Daoy (cell line): ENCODE measurements at places on chromosomes 2 and 18. TPM values are rescaled to one million over a fixed set of nuclear protein-coding genes. Genes with fewer than 3 reads are reported as not detected.

GRCh38 chr2:105781274-105781978 lies 36.7 kb downstream of the NCK2 start:
- no peak for DNase-seq

GRCh38 chr2:64300066-64300465 lies 153.9 kb upstream of the LGALSL start:
- DNase-seq, result no peak

DNA sequence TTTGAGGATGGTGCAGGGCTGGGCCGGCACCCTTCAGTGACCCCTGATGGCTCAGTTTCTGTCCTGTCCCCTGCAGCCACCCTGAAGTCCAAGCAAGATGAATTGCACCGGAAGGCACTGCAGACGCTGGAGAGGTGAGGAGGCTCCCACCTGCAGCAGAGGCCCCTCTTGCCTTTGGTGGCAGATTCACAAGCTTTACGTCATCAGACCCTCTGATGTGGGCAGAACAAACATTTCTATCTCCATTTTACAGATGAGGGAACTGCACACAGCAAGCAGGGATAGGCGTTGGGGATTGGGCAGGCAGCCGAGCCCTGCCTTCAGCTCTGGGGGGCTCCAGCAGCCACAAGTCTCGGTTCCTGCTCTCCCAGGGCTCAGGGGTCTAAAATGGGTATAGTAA lies 107.7 kb upstream of the MCFD2 start:
- no peak for DNase-seq

- DNase-seq, result no peak
Observed at GRCh38 chr2:69345434-69345833, 41.6 kb downstream of the GFPT1 start.

DNA sequence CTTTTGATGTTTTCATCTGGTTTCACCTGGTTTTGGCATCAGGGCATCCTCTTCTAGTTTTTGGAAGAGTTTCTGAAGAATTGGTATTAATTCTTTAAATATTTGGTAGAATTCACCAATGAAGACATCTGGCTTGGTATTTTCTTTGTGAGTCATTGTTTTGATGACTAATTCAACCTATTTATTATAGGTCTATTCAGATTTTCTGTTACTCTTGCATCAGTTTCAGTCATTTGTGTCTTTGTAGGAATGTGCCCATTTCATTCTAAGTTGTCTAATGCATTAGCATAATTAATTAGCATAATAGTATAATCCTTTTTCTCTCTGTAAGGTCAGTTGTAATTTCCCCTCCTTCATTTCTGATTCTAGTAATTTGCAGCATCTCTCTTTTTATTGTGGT lies 8.0 kb downstream of the GNLY start:
- DNase-seq, result peak; percentile 28

GRCh38 chr2:145930318-145930717 lies 1410.4 kb upstream of the ZEB2 start:
- no peak for DNase-seq

Gene RGPD4
- not detected in 2 replicates for total RNA-seq
